ENCODE measurements at places on chromosomes 1 and 21.

GRCh38 chr1:204321665-204322064, 38.1 kb downstream of the PLEKHA6 start:
- no peak for DNase-seq

GRCh38 chr1:23544444-23545389, 13.7 kb upstream of the E2F2 start:
- peak; percentile 62 for DNase-seq

- no peak for DNase-seq
Observed at GRCh38 chr1:113282893-113283285, 107.4 kb upstream of the MAGI3 start.

- no peak for DNase-seq
Observed at GRCh38 chr1:222288053-222288452, 259.9 kb downstream of the HHIPL2 start.

GRCh38 chr1:101971304-101971703, 25.4 kb downstream of the OLFM3 start:
- no peak for DNase-seq

GRCh38 chr21:35343046-35343819, 294.1 kb upstream of the RUNX1 start:
- DNase-seq = no peak

- DNase-seq = no peak
Observed at GRCh38 chr1:158652721-158653334, 33.7 kb downstream of the SPTA1 start.

- no peak for DNase-seq
Observed at GRCh38 chr1:65469126-65469888, 48.8 kb downstream of the LEPR start.

- no peak for DNase-seq
Observed at GRCh38 chr21:31008355-31008754, 29.9 kb downstream of the KRTAP19-8 start.

DNA sequence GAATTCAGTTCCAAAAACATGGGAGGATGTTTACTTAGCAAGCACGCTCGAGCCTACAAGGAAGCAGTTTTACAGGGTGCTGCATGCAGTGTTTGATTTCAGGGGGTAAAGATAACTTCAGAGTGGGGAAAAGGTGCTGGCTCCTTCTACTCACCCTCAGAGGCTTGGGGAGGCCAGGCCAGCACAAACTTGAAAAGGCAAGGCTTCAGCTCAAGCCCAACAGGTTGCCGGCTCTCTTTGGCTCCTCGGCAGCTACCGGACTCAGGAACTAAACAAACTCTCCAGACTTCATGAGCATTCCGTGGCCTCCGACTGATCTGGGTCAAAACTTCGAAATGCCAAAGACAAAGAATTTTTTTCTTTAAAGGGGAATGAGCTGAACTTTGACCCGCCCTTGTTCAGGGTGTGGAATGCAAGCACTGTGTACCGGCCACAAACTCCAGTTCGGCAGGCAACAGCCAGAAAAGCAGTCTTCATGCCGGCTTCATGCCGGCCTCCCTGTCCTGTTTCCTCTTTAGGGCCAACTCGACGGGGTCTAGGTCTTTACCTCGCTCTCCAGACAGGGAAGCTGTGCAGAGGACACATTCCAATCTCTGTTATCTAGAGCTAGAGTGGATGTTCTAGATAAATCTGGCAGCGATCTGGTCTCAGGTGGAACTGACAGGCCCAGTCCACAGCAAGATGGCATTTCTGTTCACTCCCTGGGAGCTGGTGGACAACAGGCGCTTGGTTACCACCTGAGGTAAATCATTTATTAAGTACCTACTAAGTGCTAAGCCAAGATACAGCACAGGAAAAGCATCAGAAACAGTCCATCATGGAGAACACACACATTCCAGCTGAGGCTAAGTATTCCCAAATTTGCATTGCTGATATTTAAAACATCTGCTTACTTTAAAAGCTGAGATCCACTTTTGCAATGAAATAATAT, 75.0 kb downstream of the CD46 start:
- DNase-seq = no peak

DNA sequence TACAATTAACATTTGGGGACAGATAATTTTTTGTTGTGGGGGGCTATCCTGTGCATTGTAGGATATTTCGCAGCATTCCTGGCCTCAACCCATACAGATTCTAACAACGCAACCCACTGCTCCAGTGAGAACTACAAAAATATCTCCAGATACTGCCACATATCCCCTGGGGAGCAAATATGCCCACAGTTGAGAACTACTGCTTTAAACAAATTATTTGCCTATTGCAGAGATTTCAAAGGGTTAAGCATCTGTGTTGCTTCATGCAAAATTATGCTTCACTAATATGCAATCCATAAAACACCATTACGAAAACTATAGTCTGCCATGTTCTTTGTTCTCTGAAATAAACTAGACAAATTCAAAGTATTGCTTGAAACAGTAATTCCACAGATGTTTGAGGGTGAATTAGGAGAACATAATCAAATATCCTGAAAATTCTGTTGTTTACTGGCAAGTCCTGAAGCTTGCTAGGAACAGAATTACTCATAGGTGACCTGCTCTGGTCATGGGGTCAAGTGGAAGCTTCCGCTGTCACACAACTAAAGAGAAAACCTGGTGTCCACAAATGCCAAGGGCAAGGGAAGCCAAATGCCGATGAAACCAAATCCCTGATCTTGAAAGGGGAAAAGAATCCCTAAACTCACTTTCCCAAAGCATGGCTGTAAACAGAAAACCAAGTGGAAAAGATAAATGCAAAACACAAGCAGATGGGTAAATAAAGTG, 149.4 kb downstream of the RERE start:
- no peak for DNase-seq

DNA sequence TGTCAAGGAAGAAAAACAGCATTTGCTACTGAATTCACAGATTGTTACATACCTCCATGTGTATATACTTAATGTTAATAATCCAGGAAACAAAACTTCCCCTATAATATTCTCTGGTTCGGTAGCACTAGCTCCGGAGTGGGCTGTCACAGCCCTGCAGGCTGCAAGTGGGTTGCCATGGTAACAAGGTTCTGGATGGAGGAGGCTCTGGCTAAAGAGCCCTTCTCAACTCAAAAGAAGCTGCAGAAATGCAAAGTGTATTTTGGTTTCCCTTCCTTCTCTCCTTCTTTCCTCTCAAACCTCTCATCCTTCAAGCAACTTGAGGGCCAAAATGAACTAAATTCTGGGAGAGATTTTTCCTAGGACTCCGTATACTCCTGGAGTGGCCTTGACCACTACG, 45.2 kb downstream of the ASTN1 start:
- DNase-seq = no peak

DNA sequence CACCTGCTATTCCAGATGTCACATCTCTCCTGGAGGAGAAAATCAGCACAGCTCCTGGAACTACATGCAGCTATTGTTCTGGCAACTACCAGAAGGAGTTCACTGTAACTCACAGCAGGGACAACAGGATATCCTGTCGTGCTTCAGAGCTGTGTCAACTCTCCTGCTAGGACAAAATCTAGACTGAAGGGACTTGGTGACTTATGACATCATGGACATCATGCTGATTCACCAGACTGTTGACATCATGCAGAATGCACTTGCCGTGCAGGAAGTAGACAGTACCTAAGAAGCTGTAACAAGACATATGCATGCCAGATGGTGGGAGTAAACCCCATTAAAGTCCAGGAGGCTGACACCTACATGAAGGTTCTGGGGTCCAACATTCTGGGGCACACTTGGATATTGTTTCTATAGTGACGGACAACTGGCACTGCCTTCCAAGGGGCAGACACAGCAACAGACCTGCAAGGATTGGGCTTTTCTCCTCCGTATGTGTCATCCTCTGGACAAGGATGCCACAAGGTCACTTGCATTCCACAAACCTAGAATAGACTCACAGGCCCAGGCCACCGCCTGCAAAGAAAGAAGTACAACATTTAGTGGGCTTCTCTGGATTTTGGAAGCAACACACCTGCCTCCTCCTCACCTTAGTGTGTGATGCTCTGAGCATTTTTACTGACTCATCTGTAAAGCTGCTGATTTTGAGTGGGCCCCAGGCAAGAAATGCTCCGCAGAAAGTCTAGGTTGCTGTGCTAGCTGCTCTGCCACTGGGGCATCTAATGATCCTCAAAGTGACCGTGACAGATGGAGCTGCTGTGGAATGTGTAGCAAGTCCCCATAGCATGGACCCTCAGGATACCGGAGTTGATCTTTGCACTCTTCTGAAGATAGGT, 249.2 kb downstream of the MATN1 start:
- DNase-seq = no peak

DNA sequence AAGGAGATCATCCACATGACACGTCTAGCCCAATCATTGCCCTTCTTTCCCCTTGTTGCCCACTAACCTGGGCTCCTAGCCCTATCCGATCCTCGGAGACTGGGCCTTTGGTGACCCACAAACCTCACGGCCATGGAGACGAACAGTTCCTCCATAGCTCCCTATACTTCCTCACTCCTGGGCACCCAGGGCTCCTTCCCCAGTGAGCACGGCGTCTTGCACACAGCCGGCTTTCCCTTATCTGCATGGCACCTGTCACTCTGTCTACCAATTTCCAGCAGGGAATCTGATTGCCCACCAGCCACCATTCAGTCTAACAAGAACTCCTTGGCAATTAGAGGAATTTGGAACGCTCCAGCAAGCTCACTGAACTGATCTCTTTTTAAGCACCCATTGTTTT, 3.1 kb downstream of the GNG4 start:
- no peak for DNase-seq

DNA sequence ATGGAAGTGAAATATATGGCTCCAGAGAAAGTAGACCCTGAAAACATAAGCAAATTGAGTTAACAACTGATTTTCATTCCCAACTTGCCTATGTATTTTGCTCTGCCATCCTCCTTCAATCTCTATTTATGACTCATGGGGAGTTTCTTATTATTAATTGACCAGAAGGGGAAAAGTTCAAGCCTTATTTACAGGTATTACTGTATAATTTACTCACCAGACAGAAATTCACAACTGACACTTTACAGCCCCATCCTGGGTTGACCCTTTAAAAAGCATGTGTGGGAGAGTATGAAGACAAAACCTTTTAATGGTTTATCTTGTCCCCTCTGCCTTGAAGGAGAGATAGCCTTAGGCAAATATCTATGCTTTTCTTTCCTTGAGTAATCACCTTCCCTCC, 39.8 kb upstream of the C1orf53 start:
- no peak for DNase-seq

DNA sequence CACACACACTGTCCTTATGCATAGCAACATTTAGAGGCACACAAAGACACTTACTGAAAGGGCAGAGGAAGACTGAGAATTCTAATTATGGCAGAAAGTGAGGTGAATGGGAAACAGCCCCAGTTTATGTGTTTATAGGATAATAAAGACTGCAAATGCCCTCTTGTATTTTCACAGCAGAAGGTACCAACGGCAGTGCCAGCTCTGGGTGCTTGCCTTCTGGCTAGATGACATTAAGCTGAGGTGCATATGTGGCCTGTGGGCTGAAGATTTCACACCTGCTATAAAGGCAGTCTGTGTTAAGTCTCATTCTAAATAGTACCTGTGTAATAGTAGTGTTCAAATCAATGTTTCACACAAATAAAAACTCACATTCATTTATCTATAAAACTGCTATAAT, 347.2 kb upstream of the ZRANB2 start:
- DNase-seq = no peak

- DNase-seq = no peak
Observed at GRCh38 chr1:218869276-218869675, 304.4 kb upstream of the LYPLAL1 start.

DNA sequence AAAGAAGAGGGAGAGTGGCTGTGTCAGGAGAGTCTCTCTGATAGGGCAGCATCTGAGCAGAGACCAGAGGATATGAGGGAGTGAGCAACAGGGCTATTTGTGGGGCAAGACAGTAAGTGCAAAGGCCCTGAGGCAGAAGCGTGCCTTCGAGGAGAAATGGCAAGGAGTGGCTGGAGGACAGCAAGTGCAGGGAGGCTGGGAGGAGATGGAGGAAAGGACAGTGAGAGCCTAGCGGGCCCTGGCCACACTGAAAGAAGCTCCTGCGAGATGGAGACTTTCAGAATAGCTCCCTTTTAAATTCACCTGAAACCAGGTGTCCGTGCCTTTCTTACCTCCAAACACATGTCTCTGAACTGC, 25.2 kb downstream of the EXOC8 start:
- DNase-seq = no peak

DNA sequence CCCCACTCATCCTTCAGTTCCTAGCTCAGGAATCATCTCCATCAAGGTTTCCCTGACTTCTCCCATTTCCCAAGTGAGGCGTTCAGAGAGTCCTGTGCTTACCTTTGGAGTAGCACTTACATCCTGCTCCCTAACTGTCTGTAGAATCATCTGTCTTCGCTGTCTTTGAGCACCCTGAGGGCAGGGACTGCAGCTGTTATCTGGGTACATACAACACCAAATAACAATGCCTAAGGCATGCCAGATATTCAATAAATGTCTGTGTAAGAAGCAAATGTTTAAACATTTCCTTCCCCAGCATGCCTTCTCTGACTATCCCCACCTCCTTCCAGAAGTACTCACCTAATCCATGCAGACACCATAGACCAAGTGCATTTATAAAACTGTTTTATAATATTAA, 65.4 kb downstream of the JAK1 start:
- DNase-seq = no peak

- no peak for DNase-seq
Observed at GRCh38 chr1:27628712-27629111, 6.3 kb downstream of the FGR start.

DNA sequence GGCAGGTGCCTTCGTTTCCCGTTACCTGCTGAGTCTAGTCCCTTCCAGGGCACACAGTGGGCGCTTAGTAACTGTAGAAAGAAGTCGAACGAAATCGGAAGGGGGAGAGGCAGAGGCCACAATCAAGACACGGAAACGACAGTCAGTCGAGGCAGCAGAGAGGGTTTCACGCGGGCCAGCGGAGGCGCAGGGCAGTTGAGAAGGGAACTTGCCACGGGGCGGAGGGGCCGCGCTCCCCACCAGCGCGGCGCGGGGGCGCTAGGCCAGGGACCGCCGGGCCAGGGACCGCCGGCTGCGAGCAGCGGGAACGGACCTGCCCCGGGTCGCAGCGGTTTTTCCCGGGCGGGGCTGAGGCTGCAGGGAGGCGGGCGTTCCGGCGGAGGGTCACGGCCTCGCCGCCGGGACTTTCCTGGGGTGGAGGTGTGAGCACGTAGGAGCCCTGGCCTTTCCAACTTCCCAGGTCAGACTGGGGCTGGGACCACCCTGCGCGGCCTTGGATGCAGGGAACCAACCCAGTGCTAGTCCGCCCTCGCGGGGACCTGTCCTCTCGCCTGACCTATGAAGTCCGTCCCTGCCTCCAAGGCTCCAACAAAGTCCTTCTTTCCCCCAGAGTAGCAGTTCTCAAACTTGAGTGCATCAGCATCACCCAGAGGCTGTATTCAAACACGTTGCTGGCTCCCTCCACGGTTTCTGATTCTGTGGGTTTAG, 150.1 kb upstream of the FGGY start:
- no peak for DNase-seq

GRCh38 chr21:35882791-35883240, 177.5 kb downstream of the SETD4 start:
- no peak for DNase-seq

- no peak for DNase-seq
Observed at GRCh38 chr1:64038119-64038518, 165.3 kb upstream of the UBE2U start.
